ENCODE measurements at places on chromosomes 11 and 22.

DNA sequence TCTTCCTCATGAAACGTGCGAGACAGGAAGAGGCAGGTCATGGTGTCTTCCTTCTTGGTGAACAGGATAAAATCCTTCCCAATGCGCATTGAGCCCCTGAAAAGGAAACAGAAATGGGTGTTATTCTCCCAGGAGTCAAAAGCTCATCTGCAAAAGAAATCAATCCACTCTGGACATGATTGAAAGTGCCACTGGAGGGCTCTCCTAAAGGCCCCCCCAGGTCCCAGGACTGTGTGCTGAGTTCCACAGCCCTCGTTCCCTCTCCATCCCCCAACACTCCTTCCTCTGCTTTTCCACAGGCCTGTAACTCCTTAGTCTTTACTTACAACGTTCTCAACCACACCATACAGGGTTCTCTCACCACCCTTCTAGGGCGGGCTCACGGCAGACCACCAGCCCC, 22.2 kb downstream of the MORC2 start:
- DNase-seq = no peak

GRCh38 chr11:62721994-62722393, 5.3 kb downstream of the HNRNPUL2 start:
- peak; percentile 73 for DNase-seq

- DNase-seq = peak; percentile 91
Observed at GRCh38 chr11:93623179-93623578, 38.3 kb upstream of the CEP295 start.

- no peak for DNase-seq
Observed at GRCh38 chr11:80529726-80530125, 1088.9 kb upstream of the TENM4 start.

- DNase-seq = no peak
Observed at GRCh38 chr11:111631666-111632039, 29.4 kb downstream of the SIK2 start.

DNA sequence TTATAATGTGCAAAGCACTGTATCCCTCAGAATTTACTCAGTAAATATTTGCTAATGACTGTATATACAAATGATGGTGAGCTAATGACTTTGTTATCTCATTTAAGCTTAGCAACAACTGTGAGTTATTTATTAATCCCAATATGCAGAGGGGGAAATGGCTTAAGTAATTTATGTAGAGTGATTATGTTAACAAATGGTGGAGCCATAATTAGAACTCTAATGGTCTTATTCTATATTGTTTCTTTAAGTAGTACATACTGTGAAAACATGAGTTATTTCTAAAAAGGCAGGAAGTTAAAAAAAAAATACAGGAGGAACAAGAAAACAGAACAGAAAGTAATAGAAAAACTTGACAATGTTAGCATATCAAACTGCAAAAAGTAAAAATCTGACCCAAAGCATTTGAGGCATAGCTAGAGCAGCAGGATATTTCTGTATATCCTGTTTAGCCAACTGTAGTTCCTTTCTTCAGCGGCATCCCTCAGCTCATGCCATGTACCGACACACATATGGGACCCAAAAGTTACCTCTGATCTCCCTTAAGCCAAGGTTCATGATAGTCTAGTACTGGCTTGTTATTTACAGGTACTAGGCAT, 94.2 kb downstream of the FCHSD2 start:
- DNase-seq = no peak

- DNase-seq = peak; percentile 88
Observed at GRCh38 chr11:72413914-72414628, 20.3 kb downstream of the CLPB start.

DNA sequence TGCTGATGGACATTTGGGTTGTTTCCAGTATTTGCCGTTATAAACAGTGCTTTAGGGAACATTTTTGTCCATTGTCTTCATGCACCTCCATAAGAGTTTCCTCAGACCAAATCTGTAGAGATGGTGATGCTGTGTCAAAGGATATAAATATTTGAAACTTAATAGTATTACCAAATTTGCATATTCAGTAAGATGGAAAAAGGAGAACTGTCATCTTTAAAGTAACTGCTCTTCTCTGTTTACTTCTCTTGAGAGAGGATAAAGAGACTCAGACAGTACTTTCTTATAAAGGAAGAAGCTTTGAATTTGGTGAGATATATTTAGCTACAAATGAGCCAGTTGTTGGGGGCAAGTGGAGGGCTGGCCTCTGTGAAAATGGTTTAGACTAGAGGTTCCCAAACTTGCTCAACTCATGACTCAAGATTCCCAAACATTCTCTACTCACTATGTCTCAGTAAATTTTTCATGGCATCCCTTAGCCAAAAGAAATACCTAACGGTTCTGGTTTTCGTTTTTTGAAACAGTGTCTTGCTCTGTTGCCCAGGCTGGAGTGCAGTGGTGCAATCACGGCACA, 26.2 kb downstream of the SHISA8 start:
- no peak for DNase-seq

GRCh38 chr11:46523290-46523689, 70.5 kb downstream of the AMBRA1 start:
- no peak for DNase-seq

- no peak for DNase-seq
Observed at GRCh38 chr11:130518164-130518680, 69.8 kb downstream of the ADAMTS15 start.

- no peak for DNase-seq
Observed at GRCh38 chr11:77200351-77201268, 72.6 kb downstream of the MYO7A start.

GRCh38 chr22:17945888-17946648, 78.3 kb downstream of the MICAL3 start:
- DNase-seq = no peak

- DNase-seq = no peak
Observed at GRCh38 chr22:22578702-22579424, 19.8 kb upstream of the PRAME start.

- no peak for DNase-seq
Observed at GRCh38 chr11:61736310-61736709, 16.1 kb upstream of the MYRF start.

GRCh38 chr11:121914508-121915059, 201.4 kb downstream of the BLID start:
- no peak for DNase-seq

DNA sequence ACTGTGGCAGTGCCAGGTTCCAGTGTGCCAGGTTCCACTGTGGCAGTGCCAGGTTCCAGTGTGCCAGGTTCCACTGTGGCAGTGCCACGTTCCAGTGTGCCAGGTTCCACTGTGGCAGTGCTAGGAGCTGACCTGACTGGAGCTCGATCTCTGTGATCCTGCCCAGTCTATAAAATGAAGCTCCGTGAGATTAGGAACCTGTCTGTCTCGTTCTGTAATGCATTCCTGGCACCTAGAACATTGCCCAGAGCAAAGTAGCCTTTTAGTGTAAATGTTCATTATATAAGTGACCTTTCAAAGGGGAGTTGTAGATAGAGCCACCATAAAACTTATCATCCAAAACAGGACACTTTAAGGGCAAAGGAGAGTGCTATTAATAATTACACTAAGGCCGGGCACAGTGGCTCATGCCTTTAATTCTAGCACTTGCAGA, 36.0 kb downstream of the ART5 start:
- peak; percentile 51 for DNase-seq

- DNase-seq = no peak
Observed at GRCh38 chr22:45976254-45977002, 534 bp downstream of the WNT7B start.

GRCh38 chr11:80365076-80365725, 924.4 kb upstream of the TENM4 start:
- no peak for DNase-seq

- DNase-seq = no peak
Observed at GRCh38 chr11:2725368-2726300, 25.8 kb upstream of the KCNQ1OT1 start.

GRCh38 chr11:71988050-71988449, 10.7 kb upstream of the IL18BP start:
- DNase-seq = no peak

DNA sequence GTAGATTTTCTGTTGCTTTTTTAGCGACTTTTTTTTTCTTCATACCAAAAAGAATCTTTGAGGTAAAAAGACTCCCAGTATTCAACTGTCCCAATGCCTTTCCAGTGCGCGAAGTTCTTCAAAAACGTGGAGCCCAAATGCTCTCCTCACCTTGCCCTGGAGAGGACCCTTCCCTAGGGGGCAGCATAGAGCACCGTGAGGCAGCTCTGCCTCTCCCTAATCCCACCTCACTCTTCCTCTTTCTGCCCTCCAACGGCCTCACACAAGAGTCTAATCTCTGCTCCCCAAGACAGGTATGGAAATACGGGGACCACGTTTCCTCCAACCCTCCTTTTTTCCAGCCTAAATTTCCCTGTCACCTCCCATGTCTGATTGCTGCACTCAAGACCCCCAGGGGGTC, 117.5 kb upstream of the ALX4 start:
- DNase-seq = peak; percentile 42

- DNase-seq = peak; percentile 52
Observed at GRCh38 chr22:50531962-50532674, 2.3 kb upstream of the TYMP start.

DNA sequence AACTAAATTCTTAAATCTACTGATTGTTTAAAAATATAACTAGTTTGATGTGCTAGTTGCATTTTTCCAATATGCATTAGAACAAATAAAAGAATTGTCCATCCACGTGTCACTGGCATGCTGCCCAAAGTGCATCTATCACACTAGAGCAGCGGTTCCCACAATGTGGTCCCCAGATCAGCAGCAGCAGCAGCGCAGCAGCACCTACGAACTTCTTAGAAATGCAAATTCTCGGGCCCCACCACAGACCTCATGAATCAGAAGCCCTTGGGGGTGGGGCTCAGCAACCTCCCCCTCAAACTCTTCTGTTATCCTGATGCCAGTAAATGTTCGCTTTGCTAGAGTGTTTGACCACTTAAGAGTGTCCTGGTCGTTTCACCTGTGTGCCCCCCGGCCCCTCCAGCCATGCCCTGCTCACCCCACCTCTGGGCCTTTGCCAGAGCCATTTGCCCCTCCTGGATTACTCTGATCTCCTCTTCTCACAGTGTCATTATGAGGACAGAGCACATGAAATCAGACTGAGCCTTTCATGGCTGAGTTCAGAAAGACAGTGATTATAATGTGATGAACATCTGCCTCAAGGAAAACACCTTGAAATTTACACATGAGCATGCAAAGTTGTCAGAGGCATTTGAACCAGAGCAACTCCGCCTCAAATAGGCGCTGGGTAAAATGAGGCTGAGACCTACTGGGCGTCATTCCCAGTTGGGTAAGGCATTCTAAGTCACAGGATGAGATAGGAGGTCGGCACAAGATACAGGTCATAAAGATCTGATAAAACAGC, 12.6 kb upstream of the VSIG10L2 start:
- DNase-seq = no peak

GRCh38 chr22:25777870-25778269, 35.9 kb downstream of the MYO18B start:
- DNase-seq = no peak

GRCh38 chr11:1076061-1076665, 1.5 kb downstream of the MUC2 start:
- DNase-seq = no peak

DNA sequence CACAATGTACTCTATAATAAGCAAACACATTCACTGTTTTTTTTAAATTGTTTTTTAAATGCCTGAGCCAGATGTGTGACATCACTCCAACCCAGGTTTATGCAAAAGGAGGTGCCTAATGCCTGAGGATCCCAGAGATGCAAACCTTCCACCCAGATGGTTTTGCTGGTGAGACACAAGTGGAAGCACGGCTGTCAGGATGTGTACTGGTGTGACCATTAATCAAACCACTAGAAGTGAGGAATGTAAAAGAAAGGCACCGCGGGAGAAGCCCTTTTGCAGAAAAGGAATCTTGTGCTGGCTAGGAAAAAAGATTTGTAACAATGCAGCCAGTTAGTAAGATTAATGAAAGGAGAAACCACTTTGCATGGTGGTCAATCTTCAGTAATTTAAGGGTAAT, 407.4 kb downstream of the LARGE1 start:
- no peak for DNase-seq

DNA sequence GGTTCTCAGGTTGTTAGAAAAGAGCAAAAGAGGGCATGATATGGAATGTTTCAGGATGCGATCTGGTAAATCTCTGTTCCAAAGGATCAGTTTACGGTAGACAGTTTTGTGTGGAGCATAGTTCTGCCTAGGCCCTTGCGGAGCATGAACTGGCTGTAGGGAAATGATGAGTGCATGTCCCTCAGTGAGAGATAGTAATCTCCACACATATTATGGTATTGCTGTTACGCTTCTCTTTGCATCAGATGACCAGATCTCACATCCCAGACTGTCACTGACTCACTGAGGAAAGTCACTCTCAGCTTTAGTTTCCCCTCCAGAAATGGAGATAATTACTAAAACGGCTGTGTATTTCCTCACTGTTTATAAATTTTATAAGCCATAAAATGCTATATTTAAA, 836.0 kb downstream of the JRKL start:
- no peak for DNase-seq

DNA sequence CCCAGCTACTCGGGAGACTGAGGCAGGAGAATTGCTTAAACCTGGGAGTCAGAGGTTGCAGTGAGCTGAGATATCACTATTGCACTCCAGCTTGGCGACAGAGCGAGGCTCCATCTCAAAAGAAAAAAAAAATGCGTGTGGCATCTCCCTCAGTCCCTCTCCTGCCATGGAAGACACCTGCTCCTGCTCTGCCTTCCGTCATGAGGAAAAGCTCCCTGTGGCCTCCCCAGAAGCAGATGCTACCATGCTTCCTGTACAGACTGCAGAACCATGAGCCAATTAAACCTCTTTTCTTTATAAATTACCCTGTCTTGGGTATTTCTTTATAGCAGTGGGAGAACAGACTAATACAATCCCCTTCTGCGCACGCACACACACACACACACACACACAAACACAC, 249.4 kb downstream of the MN1 start:
- DNase-seq = no peak

DNA sequence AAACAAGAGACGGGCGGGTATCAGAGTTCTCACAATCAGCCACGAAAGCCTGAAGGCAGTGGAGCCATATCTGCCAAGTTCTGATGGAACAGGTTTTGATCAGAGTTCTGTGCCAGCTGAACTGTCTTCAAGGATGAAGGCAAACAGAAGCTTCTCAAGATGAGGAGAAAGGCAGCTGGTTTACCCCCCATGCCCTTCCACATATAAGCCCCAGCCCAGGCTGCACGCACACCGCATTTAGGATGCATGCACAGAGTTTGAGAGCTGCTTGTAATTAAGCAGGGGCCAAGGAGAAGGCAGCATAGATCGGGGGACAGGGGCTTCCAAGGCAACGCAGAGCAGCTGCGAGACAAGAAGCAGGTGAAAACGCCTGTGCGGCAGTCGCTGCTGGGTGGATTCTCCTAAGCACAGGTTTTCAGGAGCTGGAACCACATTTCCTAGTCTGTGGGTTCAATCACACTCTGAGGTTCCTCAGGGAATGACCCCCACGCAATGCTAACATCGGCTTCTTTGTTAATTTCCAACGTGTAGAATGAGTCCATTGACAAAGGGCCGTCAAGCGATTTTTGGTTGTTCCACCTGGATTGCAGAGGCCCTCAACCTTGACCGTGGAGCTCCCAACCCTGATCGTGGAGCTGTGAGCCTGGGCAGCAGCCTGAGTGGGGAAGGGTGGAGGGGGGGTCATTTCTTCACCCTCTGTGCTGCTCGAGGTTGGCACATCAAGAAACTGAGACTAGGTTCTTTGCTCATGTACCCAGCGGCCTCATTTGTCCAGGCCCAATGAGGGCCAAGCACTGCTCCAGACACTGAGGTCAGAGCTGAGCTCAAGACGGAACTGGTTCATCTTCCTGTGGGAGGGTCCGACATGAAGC, 81.7 kb upstream of the SHISAL1 start:
- DNase-seq = no peak
